WERI-Rb-1 (cell line): ENCODE measurements at places on chromosomes 1 and 21.

- no peak for DNase-seq
Measured at GRCh38 chr1:10815858-10816195, 19.4 kb upstream of the CASZ1 start.

- DNase-seq: no peak
Measured at GRCh38 chr1:159756397-159756796, 24.4 kb upstream of the DUSP23 start.

- no peak for DNase-seq
Measured at GRCh38 chr1:70426154-70427131, 15.4 kb downstream of the CTH start.

DNA sequence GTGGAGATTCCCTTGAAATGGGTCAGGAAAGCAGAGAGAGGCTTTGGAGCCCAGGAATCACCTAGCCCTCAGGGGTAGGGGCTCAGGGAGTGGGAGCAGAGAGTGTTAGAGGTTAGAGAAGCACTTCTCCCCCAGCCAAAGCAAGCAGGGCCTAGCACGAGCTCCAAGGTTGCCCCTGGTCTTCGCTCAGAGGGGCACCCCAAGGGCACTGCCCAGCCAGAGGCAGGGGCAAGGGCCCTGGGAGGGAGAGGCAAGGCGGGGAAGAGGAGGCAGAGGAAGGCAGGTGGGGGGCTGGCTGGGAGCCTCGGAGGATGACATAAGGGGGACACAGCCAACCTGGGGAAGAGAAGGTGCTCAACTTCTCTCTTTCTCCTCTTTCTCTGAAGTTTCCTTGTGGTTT, 71.9 kb downstream of the CASZ1 start:
- no peak for DNase-seq

DNA sequence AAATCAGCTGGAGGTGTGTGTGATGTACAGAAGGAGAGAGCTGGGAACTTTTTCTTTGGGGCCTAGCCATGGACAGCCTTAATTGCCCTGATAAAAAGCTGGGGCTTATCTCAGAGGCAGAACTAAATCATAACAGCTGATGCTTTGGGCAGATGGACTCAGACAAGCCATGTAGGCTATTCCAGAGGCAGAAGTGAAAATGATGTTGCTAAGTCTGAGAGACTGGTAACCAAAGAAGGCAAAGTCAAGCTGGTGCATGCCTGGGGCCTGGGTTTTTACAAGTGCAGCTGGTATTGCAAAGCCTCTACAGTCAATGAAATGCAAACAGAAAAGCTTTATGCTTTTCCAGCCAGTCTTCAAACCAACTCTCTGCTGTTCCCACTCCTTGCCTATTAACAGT, 39.0 kb upstream of the LMX1A start:
- DNase-seq: no peak

- no peak for DNase-seq
Measured at GRCh38 chr1:15937146-15937545, 38.8 kb downstream of the ZBTB17 start.

GRCh38 chr21:31570824-31571566, 88.5 kb upstream of the SOD1 start:
- no peak for DNase-seq

DNA sequence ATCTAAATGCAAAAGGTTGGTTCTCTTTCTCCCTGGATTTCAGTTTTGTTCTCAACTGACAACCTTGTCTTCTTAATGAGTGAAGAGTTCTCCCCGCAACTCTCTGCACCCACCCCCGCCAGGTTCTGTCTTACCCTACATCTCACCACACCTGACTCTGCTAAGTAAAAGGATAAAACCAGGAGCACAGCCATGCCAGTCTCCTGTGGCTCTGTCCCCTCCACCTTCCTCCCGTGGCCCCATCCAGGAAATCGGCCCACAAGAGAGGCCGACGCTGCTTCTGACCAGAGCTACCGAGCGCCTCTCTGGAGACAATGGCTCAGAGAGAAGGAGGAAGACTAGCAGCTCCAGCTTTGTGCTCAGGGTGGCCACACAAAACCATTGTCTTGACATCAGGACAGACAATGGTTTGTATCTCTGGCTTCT, 72.2 kb downstream of the PLEKHA6 start:
- DNase-seq: no peak

DNA sequence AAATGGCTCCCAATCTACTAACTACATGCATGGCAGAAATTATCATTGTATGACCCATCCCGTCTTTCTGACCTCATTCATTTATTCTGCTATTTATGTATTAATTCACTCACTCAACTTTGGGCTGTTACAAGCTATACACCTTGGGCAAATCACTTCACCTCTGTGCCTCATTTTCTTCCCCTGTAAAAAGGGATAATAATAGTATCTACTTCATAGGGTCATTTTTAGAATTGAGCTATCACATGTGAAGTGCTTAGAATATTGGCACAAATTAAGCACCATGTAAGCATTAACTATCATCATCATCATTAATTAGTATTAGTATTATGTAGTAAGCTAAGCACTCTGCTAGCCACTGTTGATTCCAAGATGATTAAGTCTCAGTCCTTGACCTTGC, 52.1 kb downstream of the NMNAT2 start:
- DNase-seq: no peak

GRCh38 chr1:17732475-17732874, 22.7 kb upstream of the ACTL8 start:
- no peak for DNase-seq

DNA sequence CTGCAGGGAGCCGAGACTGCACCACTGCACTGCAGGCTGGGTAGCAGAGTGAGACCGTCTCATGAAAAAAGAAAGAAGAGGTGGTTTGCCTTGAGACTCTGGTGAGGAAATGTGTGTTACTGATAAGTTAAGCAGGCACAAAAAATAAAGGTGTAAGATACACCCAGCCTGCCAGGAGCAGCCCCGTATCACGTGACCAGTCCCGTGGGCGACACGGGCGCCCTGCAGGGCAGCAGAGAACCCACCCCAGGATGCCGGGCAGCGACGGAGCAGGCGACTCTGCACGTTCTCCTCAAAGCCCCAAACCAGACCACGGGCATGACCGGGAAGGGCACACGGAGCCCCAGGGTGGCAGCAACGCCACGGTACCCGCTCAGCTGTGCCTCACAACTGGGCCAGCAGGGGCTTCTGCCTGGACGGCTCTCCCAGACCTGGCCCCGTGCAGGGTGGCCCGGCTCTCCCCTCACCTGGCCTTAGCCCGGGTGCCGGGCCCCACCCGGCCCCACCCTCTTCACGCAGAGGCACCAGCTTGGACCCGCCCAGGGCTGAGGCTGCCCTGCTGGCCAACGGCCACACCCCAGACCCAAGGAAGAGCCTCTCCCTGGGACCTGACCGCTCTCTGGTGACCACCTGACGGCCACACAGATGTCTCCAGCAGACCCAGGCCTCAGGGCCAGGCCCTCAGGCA, 8.1 kb upstream of the TNFRSF4 start:
- no peak for DNase-seq

- DNase-seq: no peak
Measured at GRCh38 chr1:116374353-116375147, 1.5 kb downstream of the ATP1A1 start.

- no peak for DNase-seq
Measured at GRCh38 chr1:98217601-98218000, 296.8 kb upstream of the DPYD start.

DNA sequence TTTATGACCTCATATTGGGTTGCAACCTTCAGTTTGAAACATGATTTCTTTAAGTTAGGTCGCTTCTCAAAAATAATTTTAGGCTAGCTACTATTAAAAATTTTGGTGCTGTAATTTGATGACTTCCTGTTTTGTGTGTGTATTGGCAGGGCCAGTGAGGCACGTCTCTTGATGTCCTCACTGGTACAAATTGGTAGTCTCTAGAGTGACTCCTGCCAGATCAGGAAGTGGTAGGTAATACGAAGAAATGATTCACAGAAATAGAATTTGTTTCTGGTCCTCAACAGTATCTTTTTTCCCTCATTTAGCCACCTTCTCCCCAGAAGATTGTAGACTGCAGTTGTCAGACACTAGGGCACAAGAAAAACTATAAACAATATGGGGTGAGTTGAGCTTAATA, 120.9 kb upstream of the KIAA1614 start:
- DNase-seq: no peak

DNA sequence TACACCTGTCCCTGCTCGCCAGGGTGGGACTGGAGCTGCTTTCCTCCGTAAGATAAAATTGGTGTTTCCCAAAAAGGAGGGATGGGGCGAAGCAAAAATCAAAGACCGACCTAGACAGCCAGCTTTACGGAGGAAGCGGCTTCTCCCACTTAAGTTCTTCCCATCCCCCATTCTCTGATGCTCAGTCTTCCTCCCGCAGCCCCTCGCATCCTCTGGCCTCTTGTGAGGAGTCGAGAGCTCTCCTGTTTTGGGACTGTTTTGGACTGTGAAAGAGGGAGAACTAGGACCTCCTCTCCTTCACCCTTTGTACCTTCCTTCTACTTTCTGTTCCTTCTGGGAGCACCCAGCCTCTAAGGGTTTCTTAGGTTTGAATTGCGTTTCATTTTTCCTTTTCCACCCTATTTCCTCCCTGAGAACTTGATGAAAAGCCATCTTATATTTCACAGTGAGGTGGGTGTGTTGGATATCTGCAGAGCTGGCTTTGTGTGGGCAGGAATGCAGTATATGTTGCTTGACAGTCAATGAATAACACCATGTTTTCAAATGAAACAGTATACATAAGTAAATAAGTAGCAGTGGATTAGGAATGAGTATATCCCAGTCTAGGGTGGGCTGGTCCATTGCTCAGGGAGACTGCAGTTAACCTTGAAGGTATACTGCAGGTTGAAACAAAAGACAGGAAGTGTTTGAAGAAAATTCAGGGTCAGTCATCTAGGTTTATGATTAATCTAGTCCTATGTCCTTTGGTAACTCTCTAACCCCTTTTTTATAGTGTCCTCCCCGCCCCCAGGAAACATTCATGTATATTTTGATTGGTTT, 848 bp downstream of the CTTNBP2NL start:
- DNase-seq: no peak

- DNase-seq: peak; percentile 46
Measured at GRCh38 chr1:19758227-19758830, 41.4 kb downstream of the TMCO4 start.

DNA sequence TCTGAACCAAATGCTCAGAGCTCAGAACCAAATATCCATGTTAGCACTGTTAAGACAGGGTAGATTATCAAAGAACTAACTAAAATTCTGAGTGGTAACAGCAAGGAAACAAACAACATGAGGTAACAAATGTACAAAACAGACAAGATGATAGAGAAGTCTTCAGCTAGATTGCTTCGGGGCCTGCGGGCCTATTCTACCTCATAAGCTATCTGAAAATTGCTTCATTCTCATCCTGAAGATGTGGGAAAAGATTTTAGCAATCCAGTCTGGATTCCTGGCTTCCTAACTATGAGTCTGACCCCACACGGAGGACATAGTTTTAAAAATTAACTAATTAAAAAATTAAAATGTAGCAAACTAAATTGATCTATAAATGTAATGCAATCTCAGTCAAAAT, 9.2 kb upstream of the QSOX1 start:
- DNase-seq: no peak

DNA sequence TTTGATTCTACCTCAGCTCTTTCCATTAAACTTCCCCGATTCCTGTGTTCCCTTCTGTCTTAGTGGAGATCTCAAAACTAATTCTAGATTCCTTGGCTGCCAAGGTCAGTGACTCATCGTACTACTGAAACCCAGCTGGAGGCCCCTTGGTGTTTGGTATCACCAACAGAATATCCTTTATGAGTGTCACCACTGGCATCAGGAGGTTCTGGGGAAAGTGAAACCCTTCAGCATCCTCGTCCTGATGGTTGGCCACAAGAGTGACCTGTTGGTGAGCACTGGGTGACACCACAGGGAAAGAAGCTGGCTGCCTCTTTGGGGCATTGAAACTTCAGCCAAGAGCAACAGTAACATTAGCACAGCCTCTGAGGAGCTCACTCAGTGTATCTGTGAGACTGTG, 9.6 kb downstream of the RAB42 start:
- no peak for DNase-seq

DNA sequence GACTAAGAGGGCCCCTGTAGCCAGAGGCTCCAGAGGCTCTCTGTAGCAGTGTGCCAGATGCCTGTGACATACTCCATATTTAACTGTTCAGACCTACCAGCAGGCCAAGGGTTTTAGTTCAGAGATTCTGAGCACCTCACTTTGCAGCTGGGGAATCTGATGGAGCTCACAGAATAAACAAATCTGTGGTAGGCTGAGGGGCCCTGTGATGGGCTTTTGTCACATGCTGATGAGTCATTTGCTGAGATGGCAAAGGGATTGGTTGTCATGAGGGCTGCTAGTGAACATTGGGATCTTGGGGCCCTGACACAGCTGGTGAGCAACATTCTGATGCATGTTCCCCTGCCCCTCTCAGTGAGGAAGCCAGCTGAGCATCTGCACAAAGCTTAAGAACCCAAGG, 482.2 kb downstream of the CAMTA1 start:
- DNase-seq: no peak

DNA sequence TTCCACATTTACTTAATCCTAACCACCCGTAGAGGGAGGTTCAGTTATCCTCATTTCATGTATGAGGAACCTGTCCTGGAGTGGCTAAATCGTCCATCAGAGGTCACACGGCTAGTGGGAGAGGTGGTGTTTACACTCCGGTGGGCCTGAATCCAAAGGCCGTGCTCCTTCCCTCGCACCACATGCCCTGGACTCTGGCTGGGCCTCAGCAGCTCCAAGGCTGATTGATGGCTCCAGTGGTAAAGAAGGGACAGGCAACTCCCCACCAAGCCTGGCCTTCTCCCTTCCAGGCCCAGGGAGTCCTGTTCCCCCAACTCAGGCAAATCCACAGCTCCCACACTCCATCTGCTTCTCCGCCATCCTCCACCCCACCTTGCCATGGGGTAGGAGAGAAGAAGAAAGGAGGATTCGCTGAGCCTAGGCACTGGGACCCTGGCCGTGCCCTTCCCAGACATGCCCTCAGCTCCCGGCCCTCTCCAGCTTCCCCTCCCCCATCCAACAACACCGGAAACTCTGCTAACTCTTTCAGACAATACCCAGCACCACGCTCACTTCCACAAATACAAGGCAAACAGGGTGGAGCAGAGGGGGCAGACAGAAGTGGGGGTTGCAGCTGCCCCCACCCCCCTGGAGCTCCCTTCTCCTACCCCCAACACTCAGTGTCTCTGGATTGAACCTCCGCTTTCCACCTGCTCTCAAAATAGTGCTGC, 10.9 kb downstream of the ARHGEF2 start:
- no peak for DNase-seq

DNA sequence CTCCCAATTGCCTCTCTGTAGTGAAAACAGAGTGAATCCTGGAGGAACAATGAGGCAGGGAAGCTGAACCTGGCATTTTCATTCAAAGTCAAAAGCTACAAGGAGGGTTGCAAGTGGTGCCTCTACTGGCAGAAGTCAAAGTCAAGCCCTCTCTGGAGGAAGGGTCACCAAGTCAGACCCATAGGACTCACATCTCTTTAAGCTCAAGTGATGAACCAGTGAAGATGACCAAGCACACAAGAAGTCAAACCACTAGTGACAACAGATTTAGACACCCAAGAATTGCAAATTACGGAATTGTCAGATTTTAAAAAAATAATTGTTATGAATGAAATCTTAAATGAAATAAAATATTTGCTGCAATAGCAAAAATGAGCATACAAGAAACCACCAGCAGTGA, 81.1 kb upstream of the ATP1B1 start:
- no peak for DNase-seq
